ENCODE measurements at places on chromosomes 2 and 18. TPM values are rescaled to one million over a fixed set of nuclear protein-coding genes. Genes with fewer than 3 reads are reported as not detected.

GRCh38 chr2:156891609-156892008 is 365.9 kb upstream of the GALNT5 start:
- DNase-seq = no peak
- H3K27me3 ChIP-seq = no peaks in the 10 kb centered on the region
- no peaks in the 10 kb centered on the region for H3K36me3 ChIP-seq
- H3K4me3 ChIP-seq = no peak overlapping the region
- 0 out of 2 replicates have a peak, but pooled peaks cover 2% of the 10 kb centered on the region for H3K4me1 ChIP-seq

GRCh38 chr2:120423167-120423943 is 77.4 kb downstream of the INHBB start:
- H3K4me3 ChIP-seq = no peak overlapping the region
- H3K27ac ChIP-seq = no peak overlapping the region

- DNase-seq = no peak
- no peaks in the 10 kb centered on the region for H3K4me1 ChIP-seq
- no peaks in the 10 kb centered on the region for H3K36me3 ChIP-seq
- H3K4me3 ChIP-seq = no peak overlapping the region
- H3K27me3 ChIP-seq = no peaks in the 10 kb centered on the region
- no peak overlapping the region for H3K27ac ChIP-seq
These were observed 18.6 kb upstream of the ZC3H15 start for GRCh38 chr2:186467421-186467820.

DNA sequence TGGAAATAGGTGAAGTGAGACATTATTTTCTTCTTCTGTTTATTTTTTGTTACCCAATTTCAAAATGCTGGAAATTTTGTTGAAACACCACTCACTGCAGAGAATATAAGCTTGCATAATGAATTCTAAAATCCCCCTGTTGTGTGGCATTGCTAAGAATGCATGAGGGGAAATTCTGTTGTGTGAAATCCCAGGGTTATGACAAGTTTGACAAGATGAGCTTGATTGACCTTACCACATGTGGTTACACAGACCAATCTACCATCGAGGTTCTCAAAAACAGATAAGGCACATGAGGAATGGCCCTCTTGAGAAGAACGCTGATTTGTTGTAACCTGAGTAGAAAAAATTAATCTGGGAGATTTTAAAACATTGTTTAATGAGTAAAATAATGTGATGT is 261.6 kb upstream of the MMADHC start:
- no peaks in the 10 kb centered on the region for H3K4me1 ChIP-seq
- no peaks in the 10 kb centered on the region for H3K36me3 ChIP-seq
- no peaks in the 10 kb centered on the region for H3K27me3 ChIP-seq
- no peak overlapping the region for H3K27ac ChIP-seq
- no peak overlapping the region for H3K4me3 ChIP-seq

- no peak overlapping the region for H3K4me3 ChIP-seq
- DNase-seq = no peak
- 0 out of 2 replicates have a peak, but pooled peaks cover 3% of the 10 kb centered on the region for H3K4me1 ChIP-seq
- H3K27ac ChIP-seq = no peak overlapping the region
- no peaks in the 10 kb centered on the region for H3K36me3 ChIP-seq
- H3K27me3 ChIP-seq = peaks cover 11% of the 10 kb centered on the region
These were observed 2.6 kb downstream of the ANKRD44 start for GRCh38 chr2:197307933-197308521.

DNA sequence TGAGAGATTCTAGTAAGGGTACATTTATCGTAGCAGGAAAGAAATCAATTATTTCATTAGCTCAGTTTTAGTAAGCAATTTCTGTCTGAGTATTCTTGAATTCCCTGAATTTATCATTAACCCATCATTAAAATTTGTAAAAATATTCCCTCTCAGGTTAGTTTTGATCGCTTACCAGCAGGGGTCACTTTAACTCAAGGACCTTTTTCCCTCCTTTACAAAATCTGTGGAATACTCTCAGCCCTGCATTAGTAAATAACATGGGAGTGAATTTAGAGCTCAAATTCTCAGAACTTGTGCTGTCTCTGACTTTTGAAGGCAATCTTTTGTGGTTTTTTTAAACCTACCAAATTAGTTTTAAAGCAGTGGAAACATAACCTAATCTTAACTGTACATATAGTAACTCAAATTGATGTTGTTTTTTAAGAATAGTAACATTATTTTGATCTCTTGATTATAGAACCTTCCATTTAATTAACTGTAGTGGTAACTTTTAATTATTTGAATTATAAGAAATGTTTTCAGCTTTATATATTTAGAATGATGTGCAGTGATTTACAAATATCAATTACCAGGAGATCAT is 97.2 kb downstream of the AGPS start:
- DNase-seq = no peak
- H3K36me3 ChIP-seq = no peaks in the 10 kb centered on the region
- no peaks in the 10 kb centered on the region for H3K27me3 ChIP-seq
- no peak overlapping the region for H3K27ac ChIP-seq
- H3K4me3 ChIP-seq = no peak overlapping the region

GRCh38 chr2:9082158-9082557 is 78.7 kb upstream of the MBOAT2 start:
- no peaks in the 10 kb centered on the region for H3K27me3 ChIP-seq
- no peak overlapping the region for H3K27ac ChIP-seq
- no peaks in the 10 kb centered on the region for H3K4me1 ChIP-seq
- H3K4me3 ChIP-seq = no peak overlapping the region

DNA sequence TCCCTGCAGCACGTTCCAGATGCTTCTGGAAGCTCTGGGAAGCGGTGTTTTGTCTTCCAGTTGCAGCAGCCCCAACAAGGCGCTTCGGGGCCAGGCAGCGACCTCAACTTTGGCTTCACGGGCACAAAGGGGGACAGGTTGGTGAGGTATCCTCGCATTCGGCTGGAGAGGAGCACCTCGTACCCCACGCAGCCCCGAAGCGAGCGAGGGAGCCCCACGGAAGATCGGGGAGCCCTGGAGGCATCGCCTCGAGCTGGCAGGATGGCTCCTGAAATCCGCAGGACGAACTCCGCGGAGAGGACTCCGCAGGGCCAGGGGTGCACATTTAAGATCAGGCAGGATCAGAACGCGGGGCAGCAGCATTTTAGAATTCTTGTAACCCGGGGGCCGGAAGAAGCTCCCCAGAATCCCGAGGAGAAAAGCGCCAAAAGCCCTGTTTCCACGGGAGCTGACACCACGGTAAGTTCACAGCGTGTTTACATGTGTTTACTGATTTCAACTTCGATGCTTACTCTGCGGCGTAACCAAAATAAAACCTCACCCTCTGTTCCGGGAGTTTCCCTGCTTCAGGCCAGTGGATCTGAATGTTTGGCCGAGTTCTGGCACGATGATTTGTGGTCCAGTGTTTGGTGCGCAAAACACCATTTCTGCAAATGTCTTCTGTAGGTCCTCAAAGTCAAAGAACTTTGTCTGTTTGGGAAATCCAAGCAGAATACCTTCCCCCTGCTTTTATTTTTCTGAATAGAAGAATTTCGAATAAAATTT is 212.5 kb downstream of the NEDD4L start:
- DNase-seq = no peak
- H3K4me1 ChIP-seq = peaks cover 31% of the 10 kb centered on the region
- no peak overlapping the region for H3K4me3 ChIP-seq
- no peak overlapping the region for H3K27ac ChIP-seq
- H3K36me3 ChIP-seq = peaks cover 11% of the 10 kb centered on the region

DNA sequence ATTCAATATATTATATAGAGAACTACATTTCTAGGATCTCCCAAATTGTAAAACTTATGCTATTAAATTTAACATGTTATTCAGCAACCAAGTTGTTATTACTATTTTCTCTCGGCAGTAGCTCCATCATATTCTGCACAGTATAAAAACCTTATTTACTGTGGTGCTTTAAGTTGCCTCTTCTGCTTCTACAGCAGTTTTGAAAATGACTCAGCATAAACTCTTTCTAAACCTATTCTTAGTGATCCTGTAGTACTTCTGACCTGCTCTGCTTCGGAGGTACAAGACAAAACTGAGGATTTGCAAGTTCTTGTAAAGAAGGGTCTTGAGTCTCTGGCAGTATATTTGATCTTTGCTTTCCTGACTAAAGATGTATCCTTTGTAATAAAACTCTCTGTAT is 567.2 kb downstream of the TMX3 start:
- no peak overlapping the region for H3K4me3 ChIP-seq
- DNase-seq = no peak
- H3K36me3 ChIP-seq = no peaks in the 10 kb centered on the region
- no peaks in the 10 kb centered on the region for H3K27me3 ChIP-seq
- no peaks in the 10 kb centered on the region for H3K4me1 ChIP-seq
- no peak overlapping the region for H3K27ac ChIP-seq

GRCh38 chr2:127661072-127661649 is 14.2 kb downstream of the LIMS2 start:
- H3K27me3 ChIP-seq = peaks cover 33% of the 10 kb centered on the region
- H3K27ac ChIP-seq = no peak overlapping the region
- H3K4me1 ChIP-seq = peaks cover 3% of the 10 kb centered on the region
- H3K36me3 ChIP-seq = no peaks in the 10 kb centered on the region
- no peak for DNase-seq
- H3K4me3 ChIP-seq = no peak overlapping the region

DNA sequence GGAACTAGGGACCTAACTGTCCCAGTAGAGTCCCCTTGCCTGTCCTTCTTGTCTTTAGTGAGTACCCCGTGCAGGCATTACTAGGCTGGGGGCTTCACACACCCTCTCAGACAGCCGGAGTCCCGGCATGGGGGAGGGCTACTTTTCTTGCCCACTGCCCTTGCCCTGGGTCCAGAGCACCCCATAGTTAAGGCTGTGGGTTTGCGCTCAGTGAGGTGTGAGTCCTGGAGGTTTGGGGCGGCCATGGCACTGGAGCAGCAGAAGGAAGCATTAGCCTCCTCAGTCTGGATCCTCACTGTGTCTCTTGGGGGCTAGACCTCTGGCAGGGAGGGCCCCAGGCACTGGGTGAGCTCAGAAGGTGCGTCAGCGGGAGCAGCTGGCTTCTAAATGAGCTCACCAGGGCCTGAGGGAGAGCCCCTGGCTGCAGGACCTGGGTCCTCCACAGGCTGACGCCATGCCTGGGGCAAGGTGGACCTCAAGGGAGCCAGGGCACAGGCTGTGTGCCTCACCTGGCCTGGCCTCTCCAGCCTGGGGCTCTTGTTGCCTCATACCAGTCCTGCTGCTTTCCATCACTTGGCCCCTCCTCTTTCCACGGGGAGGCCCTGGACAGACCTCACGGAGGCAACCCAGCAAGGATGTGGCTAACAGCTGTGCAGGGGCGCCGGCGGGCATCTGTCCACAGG is 27.4 kb downstream of the HS6ST1 start:
- no peak for DNase-seq
- peaks cover 34% of the 10 kb centered on the region for H3K4me1 ChIP-seq
- H3K27me3 ChIP-seq = no peaks in the 10 kb centered on the region
- no peak overlapping the region for H3K27ac ChIP-seq
- no peak overlapping the region for H3K4me3 ChIP-seq

DNA sequence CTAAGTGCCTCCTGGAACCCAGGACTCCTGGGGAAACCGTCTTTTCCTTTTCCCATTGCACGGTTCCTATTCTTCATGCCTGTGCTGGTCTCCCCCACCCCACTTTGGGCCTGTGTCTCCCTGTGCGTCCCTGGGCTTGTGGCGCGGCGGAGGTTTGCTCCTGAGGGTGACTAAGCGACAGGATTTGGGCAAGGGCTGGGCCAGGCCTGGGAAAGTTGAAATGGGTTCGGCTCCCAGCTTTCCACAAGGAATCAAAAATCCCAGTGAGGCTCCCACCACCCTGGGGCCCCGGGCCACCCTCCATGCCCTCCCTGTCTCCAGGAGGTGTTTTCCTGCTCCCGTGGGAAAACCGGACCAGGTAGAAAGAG is 197.6 kb downstream of the NDUFA10 start:
- no peak overlapping the region for H3K4me3 ChIP-seq
- no peak for DNase-seq
- no peaks in the 10 kb centered on the region for H3K27me3 ChIP-seq
- no peaks in the 10 kb centered on the region for H3K36me3 ChIP-seq

DNA sequence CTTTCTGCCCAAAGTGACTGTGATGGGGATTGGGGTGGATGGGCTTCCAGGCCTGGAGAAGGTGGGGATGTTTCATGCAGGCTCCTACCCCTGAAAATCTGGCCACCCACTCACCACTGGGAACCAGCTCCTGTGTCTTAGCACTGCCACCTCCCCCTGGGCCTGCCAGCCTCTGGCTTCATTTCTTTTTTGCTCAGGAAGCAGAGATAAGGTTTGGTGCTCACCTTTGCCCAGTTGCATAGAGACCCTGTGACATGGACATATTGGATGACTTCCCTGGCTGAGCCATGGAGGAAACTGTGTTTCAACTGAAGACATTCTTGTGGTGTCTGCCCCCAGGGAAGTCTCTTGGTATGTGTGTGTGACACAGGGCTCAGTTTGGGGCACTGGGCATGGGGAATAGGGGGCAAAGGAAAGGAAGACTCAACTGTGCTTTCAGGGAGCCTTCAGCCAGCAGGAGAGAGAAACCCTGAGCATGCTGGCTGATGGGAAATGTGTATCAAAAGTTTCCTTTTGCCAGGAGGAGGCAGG is 16.7 kb downstream of the CTIF start:
- no peaks in the 10 kb centered on the region for H3K27me3 ChIP-seq
- no peak overlapping the region for H3K4me3 ChIP-seq
- DNase-seq = no peak
- H3K4me1 ChIP-seq = no peaks in the 10 kb centered on the region

DNA sequence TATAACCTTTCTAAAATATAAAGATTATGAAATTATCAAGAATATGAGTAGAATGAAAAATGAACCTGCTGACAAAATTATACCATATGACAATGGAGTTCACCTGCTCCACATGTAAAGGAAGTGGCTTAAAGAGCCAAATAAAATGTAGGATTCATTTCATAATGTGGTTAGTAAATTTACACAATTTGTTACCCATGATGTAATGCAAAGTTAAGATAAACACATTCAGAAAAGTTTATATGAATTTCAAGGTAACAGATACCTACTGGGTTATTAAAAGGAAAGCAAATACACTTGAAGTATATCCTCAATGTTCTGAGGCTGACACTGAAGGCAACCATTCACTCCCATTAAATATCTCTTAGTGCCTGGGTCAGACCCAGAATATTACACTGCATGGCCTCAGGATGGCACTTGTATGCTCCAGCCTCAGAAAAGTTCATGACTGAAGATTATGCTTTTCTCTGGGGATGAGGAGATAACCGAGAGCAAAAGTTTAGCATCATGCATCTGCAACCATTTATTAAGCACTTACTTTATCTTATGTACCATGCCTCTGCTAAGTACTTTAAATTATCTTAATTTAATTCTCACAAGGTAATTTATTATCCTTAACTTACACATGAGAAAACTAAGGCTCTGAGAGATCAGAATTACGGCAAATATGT is 6.2 kb downstream of the STRN start:
- H3K4me3 ChIP-seq = no peak overlapping the region
- no peak for DNase-seq
- H3K4me1 ChIP-seq = peaks cover 3% of the 10 kb centered on the region
- no peaks in the 10 kb centered on the region for H3K27me3 ChIP-seq
- H3K36me3 ChIP-seq = no peaks in the 10 kb centered on the region

GRCh38 chr2:18423636-18424035 is 136.8 kb downstream of the RDH14 start:
- DNase-seq = no peak
- H3K27ac ChIP-seq = no peak overlapping the region
- no peak overlapping the region for H3K4me3 ChIP-seq
- no peaks in the 10 kb centered on the region for H3K36me3 ChIP-seq
- H3K27me3 ChIP-seq = no peaks in the 10 kb centered on the region

GRCh38 chr2:48600204-48600813 is 17.3 kb upstream of the GTF2A1L start:
- DNase-seq = no peak
- H3K4me1 ChIP-seq = no peaks in the 10 kb centered on the region
- no peaks in the 10 kb centered on the region for H3K36me3 ChIP-seq
- H3K27me3 ChIP-seq = no peaks in the 10 kb centered on the region

Gene CARF
- 2.6 TPM for total RNA-seq

Gene PDE11A
- 0.19 TPM for total RNA-seq

Gene NEURL3
- not detected for total RNA-seq

Measured in H1 (cell line).